ENCODE measurements at places on chromosomes 13 and 19.

GRCh38 chr13:35718084-35718483 is 241.6 kb upstream of the MAB21L1 start:
- no peak for DNase-seq

DNA sequence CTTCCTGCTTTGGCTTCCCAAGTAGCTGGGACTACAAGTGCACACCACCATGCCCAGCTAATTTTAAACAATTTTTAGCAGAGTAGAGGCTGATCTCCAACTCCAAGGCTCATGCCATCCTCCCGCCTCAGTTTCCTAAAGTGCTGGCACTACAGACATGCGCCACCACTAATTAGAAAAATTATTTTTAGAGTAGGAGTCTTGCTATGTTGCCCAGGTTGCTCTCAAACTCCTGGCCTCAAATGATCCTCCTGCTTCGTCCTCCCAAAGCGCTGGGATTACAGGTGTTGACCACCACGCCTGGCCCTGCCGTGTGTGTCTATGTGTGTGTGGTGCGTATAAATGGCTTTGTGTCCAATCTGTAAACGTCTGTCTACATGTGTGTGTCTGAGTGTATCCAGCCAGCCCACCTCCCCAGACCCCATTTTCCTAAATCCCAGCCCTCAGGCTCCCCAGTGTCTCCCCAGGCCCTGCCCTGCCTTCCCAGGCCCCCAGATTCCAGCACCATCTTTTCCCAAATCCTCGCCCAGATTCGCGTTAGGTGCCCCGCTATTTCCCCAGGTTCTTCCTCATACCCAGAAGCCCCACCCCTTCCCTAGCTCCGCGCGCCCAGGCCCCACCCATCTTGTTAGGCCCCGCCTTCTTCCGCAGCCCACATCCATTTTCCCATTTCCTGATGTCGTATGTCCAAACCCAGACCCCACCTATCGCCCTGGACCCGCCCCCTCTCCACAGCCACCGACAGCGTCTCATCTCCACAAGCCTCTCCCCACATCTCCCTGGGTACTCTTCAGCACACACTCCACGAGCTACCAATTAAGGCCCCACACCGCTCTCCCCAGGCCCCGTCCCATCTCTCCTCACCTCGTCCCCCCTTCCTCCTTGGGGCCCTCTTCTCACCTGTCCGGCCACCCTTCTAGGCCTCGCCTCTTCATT is 24.9 kb downstream of the SLC8A2 start:
- no peak for DNase-seq

DNA sequence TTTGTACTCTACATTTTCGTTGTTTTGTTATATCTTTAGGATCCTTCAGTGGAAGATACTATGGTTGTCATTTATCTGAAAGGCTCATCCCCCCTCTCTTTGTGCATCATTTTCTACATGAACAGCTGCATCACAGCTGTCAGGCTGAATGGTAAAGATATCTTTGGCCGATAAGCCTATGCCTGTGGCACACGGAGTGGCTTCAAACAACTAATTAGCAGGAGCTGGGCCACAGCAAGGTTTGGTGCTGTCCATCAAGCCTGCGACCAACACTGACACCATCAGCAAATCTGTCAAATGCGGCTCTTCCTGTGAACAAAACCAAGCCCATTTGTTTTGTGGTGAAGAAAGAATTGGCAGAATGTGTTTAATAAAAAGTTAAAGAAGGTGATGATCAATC is 334.4 kb downstream of the PCDH9 start:
- DNase-seq: no peak

GRCh38 chr13:25649001-25649633 is 277.3 kb downstream of the ATP8A2 start:
- DNase-seq: no peak

DNA sequence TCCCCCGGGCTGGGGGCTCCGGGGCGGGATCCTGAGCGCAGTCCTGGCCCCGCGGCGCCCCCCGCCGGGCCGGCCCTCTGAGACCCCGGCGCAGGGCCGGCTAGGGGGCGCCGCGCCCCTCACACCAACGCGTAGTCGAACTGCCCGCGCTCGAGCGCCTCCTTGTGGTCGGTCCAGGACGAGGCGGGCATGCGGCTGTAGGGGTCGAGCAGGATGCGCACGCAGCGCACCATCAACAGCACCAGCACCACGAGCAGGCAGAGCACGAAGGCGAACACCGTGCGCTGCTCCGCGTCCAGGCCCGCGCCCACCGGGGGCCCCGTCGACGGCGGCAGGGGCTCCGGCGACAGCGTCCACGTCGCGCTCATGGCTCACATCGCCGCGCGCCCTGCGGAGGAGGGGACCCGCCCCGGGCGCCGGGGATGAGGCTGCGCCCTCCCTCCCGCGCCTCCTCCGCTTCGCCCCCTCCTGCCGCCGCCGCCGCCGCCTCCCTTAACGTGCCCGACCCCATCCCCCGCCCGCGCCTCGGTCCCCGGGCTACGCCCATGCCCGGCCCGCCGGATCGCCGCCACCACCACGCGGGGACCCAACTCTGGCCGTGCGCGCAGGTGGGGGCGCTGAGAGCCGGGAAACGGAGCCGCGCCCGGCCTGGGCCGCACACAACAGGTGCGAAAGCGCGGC is 624 bp downstream of the CTXN1 start:
- DNase-seq: no peak

GRCh38 chr19:11090997-11091702 is 1.9 kb downstream of the LDLR start:
- no peak for DNase-seq

- no peak for DNase-seq
Measured at GRCh38 chr13:21218351-21219035, 42.0 kb downstream of the MRPL57 start.

DNA sequence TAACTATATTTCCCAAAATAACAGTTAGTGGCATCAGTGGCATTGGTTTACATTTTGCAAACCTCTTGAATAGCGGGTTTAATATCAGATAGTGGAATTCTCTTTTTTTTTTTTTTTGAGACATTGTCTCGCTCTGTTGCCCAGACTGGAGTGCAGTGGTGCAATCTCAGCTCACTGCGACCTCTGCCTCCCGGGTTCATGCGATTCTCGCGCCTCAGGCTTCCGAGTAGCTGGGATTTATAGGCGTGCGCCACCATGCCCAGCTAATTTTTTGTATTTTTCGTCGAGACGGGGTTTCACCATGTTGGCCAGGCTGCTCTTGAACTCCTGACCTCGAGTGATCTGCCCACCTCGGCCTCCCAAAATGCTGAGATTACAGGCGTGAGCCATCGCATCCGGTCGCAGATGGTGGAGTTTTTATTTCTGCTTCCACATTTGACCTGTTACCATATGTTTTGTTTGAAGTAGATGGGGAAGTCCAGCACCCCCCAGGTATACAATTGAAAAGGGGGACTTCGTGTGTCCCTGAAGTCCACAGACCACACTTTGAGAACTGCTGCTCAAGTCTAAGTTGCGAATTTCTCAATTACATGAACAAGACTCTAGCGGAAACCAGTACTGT is 40.5 kb upstream of the XPO4 start:
- no peak for DNase-seq

- DNase-seq: no peak
Measured at GRCh38 chr13:93872376-93872775, 607.1 kb downstream of the DCT start.

DNA sequence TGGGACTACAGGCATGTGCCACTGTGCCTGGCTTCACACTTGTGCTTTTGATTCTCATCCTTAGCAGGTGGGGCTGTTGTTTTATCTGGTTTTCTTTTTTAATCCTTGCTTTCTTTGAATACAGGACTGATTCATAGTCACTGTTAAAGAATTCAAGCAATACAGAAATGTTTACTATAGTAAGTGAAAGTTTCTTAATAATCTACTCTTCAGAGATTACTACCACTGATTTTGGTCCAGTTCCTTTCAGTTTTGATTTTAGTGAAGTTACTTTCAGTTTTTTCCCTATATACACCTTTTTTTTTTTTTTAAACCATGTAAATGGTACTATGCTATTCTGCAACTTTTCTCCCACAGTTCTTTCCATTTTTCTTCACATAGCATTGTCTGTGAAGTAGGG is 53.6 kb downstream of the GATAD2A start:
- no peak for DNase-seq

DNA sequence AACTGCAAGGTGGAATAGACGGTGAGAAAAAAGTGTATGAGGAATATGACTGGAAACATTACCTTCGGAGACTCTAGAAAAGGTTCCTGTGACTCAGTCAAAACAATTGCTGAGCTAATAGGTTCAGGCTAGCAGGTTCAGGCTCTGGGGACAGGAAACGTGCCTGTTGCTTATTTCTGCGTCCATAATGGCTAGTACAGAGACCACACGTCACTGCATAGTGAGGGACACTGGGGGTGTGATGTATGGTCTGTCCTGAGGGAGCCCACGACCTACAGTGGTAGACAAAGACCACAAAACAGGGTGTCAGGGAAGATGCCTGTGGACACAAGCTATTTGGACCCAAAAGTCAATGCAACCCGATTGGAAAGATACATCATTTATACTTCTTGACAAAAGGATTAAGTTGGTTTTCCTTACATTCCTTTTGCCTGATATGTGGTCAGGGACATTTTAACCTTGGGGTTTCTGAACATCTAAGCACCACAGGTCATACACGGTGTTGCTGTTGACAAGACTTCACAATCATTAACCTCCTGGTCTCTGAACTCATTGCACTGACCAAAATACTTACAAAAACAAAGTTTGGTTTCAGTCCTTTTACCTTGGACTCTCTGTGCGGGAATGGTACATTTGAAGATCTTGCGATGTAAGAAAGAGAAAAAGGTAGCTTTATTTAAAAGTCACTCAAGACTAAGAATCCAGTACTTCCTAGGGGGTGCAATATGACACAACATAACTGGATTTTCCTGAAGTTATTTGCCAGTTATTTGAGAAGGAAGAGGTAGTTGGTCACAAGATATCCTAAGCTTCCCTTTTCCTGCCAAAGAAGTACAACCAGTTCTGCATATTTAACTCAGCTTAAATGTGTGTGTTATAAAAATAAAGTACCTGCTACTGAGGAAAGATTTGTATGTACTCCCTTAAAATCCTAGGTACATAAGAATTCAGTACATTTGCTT is 20.0 kb downstream of the CRYL1 start:
- no peak for DNase-seq

DNA sequence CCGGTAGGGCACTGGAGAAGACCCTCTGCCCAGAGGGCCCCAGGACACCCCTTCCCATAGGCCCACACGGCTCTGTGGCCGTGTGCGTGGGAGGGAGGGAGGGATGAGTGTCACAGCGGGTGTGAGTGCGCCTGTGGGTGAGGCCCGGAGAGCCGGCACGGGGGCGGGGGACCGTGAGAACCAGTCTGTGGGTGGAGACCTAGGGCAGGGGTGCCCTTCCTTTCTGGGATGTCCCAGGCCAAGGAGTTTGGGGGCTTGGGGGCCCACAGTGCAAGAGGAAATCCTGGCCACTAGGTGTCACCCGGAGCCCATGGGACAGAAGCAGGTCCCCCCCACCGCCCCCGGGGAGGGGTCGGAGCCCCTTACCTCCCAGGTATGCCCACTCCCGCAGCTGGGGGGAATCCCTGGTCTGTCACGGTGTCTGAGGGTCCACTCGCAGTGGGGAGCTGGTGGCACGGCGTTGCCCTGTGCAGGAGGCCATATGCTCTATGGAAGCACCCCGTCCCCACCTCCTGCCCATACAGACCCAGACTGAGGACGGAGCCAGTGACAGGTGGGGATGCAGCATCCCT is 16.0 kb upstream of the SLC7A10 start:
- no peak for DNase-seq

DNA sequence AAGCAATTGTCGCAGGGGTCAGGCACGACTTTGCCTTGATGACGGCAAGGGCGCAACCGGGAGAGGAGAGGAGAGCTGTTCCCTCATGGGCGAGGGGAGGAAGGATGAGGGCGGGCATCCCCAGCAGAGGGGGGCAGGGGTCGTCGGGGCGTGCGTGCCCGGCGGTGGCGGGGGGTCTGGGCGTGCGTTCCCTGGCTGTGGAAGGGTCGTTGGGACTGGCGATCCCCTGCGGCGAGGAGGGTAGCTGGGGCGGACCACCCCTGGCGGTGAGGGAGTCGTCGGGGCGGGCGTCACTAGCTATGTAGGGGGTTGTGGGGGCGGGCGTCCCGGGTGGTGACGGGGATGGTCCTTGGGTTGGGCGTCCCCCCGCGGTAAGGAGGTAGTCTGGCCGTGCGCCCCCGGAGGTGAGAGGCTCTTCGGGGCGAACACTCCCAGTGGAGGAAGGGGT is 1.7 kb downstream of the COMP start:
- DNase-seq: no peak

- no peak for DNase-seq
Measured at GRCh38 chr19:47407417-47407774, 11.9 kb downstream of the MEIS3 start.

GRCh38 chr13:58598241-58598640 is 966.7 kb downstream of the PCDH17 start:
- no peak for DNase-seq

- DNase-seq: no peak
Measured at GRCh38 chr13:59000770-59001169, 1163.0 kb downstream of the DIAPH3 start.

- no peak for DNase-seq
Measured at GRCh38 chr13:26813321-26813979, 52.9 kb upstream of the GPR12 start.

DNA sequence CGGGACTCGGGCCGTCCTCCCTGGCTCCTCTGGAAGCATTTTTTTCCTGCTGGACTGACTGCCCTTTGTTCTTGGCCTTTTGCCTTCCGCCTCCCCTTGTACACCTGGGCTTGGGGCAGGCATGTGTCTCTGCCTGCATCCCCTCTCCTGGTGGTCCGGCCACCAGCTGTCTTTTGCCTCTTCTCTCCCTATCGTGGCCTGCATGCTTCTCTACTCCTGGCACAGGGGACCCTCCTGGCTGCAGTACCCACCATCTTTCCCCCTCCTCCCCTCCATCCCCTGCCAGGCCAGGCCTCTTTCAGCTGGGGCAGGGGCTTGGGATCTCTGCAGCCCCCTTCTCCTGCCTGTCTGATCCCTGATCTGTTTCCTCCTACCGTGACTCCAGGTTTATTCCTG is 12.1 kb downstream of the WTIP start:
- DNase-seq: no peak

DNA sequence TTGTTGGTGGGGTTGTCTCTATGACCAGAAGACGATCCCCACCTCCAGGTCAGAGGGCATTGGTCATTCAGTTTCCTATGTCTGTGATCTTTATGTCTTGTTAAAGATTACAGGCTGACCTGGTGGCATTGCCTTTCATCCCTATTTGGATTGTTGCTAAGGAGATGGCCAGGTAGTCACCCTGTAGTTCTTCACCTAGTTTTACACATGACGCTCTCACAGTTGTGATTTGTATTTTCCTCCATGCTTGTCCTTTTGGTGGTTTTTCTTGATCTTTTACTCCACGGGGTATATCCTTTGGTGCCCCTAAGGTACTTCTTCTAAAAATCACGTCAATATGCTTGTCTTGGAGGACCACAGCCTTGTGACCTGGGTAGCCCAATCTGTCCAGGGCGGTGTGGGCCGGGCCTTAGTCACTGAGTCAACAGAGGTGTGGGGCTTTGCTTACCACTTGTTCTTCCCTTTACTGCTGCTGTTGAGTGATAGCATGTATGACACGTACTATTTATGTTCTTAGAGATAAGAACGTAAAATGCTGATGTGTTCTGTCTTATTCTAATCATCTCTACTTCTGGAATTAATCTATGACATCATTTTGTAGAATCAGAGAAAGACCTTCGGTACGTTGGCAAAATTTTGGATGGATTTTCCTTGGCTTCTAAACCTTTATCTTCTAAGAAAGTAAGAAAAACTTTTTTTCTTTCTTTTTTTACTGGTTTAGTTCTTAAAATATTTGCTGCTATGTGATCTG is 20.1 kb downstream of the GPATCH1 start:
- no peak for DNase-seq

Data from cortex of kidney (tissue), 1 donor.